ENCODE measurements at places on chromosomes 1 and 21. TPM values are rescaled to one million over a fixed set of nuclear protein-coding genes. Genes with fewer than 3 reads are reported as not detected.
A peak's percentile ranks its signal among the peaks of the same experiment; 100 is the strongest.

The CBR3 gene
- 4.0 TPM for total RNA-seq

The PDC gene
- total RNA-seq: not detected

The BRDT gene
- 0.19 TPM for total RNA-seq

The PGLYRP3 gene
- not detected for total RNA-seq

The CLCA2 gene
- total RNA-seq: not detected

The SNX7 gene
- 23.0 TPM for total RNA-seq

DNA sequence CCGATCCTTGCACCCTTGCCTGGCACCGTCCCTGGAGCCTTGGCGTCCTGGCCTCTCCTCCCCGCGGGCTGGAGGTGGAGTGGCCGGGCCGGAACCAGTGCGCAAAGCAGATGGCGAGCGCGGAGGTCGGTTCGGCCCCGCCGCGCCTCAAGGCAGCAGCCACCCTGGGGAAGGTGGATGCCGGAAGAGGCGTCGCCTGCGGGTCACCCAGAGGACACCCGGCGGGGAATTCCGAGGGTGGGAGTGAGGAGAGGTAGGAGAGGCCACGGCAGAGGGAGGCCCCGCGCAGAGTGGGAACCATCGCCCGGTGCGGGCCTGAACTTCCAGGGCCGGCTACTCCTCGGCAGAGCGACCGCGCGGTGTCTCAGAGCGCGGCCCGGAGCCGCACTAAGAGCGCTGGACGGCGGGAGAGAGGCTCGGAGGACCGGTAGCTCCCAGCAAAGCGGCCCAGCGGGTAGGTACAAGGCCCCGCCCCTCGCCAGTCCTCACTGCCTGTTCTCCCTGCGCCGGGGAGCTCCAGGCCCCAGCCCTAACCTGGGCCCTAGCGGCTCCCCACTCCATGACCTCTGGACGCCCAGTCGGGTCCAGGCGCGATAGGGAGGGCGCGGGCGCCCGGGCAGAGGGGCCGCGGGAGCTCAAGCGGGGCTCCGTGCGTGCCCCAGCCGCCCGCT is at the start of gene RNF207:
Gene RNF207, plus strand, starts transcription at position 271 of the 671 bp plus-strand sequence. CDS start 417 bp downstream, outside the sequence.
- no peak within 1 kb of the TSS for H3K27ac ChIP-seq
- peak; percentile 91 for DNase-seq
- H3K4me3 ChIP-seq: peak within 1 kb of the TSS; percentile 70
- H3K36me3 ChIP-seq: no peaks in the 10 kb centered on the region
- peaks cover 29% of the 10 kb centered on the region for H3K4me1 ChIP-seq

DNA sequence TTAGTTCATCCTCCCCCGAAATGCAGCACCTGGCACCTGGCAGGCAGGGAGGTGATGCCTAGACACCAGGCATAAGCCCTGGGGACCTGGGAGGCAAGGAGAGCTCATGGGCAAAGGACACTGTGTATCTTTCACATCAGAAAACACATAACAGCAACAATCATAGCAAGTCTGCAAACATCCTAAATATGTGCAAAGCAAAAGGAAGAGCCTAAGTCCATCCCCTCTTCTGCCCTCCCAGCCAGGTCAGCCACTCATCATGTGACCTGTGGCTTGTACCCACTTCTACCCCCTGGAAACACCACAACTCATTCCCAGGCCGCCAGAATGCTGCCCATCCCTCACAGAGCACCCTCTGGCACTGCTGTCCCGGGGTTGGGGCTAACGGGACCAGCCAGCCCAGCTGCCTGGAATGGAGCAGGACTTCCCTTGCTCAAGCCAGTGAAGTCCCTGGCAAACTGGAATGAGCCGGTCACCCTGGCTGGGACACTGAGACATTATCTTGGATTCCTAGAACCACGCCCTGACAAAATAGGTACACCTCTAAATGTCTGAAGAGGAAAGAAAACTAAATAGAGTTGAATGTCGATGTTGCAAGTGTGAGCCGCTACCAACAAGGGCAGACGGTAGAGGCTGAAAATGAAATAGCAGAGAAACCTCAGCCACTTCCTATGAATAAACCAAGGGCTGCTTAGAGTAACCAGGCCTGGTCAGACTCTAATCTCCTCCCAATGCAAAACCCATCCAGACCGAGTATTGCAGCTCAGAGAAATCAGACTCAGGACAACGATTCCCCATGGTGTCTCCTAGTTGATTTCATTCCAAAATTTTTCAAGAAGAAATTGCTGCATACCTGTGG is 29.4 kb downstream of the TMPRSS2 start:
- DNase-seq: peak; percentile 16
- no peaks in the 10 kb centered on the region for H3K27me3 ChIP-seq
- no peaks in the 10 kb centered on the region for H3K36me3 ChIP-seq
- peaks cover 27% of the 10 kb centered on the region for H3K4me1 ChIP-seq

DNA sequence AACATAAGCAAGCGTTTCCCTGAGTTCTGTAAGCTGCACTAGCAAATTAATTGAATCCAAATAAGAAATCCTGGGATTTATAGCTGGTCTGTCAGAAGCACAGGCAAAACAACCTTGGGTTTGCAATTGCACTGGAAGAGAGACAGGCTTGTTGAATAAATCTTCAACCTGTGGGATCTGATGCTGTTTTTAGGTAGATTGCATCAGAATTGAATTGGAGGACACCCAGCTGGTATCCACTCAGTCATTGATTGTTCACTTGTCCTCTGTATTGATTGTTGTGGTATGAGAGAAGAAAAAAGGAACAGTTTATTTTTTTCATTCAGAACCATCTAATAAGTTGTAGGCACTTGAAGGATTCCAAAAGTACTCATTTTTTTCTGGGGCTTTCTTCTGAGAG is 497.4 kb downstream of the SIPA1L2 start:
- H3K27ac ChIP-seq: peak overlapping the region; percentile 87
- peak overlapping the region; percentile 15 for H3K4me3 ChIP-seq
- H3K36me3 ChIP-seq: peaks cover 48% of the 10 kb centered on the region
- no peak for DNase-seq

- H3K27ac ChIP-seq: no peak overlapping the region
- no peaks in the 10 kb centered on the region for H3K36me3 ChIP-seq
These were observed 216.0 kb upstream of the NEGR1 start for GRCh38 chr1:72498371-72498770.

GRCh38 chr1:30627994-30628393 is 95.4 kb downstream of the MATN1 start:
- H3K36me3 ChIP-seq: no peaks in the 10 kb centered on the region
- no peak for DNase-seq
- no peak overlapping the region for H3K4me3 ChIP-seq

DNA sequence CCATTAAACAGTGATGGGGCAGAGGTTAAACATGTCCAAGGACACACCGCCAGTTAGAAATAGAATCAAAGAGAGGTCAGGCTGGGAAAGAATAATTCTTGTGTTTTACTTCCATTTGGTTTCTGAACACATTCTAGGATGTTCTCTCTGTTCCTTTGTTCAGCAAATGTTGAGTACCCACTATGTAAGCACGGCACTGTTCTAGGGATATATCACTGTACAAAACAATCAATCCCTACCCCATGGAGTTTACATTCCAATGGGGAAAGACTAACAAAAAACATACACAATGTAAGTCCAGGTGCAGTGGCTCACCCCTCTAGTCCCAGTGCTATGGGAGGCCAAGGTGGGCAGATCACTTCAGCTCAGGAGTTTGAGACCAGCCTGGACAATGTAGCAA is 6.2 kb downstream of the MYOCOS start:
- DNase-seq: no peak
- H3K27me3 ChIP-seq: no peaks in the 10 kb centered on the region
- H3K27ac ChIP-seq: no peak overlapping the region
- 0 out of 2 replicates have a peak, but pooled peaks cover 4% of the 10 kb centered on the region for H3K4me1 ChIP-seq

DNA sequence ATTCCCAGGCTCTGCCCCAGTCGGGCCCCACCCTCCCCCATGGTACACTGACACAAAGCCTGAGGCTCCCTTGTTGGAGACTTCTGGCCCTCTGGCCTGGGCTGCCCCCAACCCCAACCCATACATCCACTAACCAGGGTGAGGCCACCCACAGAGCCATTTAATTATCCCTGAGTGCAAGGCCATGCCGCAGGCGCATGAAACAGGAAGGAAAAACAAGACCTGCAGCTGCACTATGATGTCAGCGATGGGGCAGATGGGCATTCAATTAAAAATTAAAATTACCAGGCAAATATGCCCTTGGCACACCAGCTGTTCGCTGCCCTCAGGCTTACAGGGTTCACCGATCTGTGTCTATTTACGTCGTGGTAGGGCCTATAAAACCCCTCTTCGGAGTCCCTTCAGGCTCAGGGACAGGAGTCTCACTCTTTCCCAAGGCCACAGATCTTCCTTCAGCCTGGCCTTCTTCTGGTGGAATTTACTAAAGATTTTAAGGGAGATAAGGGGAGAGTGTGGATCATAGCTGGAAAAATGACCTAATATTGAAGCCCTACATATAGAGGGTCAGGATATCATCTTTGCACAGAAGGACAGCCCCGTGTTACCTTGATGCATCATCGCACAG is 29.6 kb upstream of the RGS16 start:
- H3K4me3 ChIP-seq: no peak overlapping the region
- no peaks in the 10 kb centered on the region for H3K27me3 ChIP-seq
- DNase-seq: peak; percentile 39
- H3K4me1 ChIP-seq: peaks cover 27% of the 10 kb centered on the region
- H3K36me3 ChIP-seq: no peaks in the 10 kb centered on the region

- H3K4me3 ChIP-seq: no peak overlapping the region
- DNase-seq: no peak
- H3K36me3 ChIP-seq: no peaks in the 10 kb centered on the region
- H3K4me1 ChIP-seq: no peaks in the 10 kb centered on the region
These were observed 16.4 kb upstream of the USP25 start for GRCh38 chr21:15713412-15713811.

- H3K36me3 ChIP-seq: no peaks in the 10 kb centered on the region
- H3K27me3 ChIP-seq: no peaks in the 10 kb centered on the region
- no peak overlapping the region for H3K4me3 ChIP-seq
- H3K27ac ChIP-seq: no peak overlapping the region
- peaks cover 13% of the 10 kb centered on the region for H3K4me1 ChIP-seq
- peak; percentile 92 for DNase-seq
These were observed 22.9 kb downstream of the TSHB start for GRCh38 chr1:115052454-115053083.

DNA sequence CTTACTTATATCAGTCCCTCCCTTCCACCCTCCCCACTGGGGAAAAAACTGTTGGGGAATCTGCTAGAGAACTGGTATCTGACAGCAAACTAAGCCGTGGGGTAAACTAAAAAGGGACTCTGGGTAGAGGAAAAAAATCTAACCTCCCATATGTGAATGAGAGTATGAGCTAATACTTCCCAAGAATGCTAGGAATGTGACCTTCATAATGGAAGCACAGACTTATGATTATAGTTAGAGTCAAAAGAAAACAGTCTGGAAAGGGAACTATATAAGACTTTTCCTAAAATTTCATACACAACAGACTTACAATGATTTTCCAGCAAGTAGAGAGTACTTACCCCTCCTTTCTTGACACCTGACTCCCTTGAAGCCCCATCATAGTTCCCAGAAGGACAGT is 23.0 kb upstream of the RBBP5 start:
- no peaks in the 10 kb centered on the region for H3K4me1 ChIP-seq
- no peaks in the 10 kb centered on the region for H3K36me3 ChIP-seq
- DNase-seq: no peak
- no peaks in the 10 kb centered on the region for H3K27me3 ChIP-seq
- H3K27ac ChIP-seq: no peak overlapping the region

DNA sequence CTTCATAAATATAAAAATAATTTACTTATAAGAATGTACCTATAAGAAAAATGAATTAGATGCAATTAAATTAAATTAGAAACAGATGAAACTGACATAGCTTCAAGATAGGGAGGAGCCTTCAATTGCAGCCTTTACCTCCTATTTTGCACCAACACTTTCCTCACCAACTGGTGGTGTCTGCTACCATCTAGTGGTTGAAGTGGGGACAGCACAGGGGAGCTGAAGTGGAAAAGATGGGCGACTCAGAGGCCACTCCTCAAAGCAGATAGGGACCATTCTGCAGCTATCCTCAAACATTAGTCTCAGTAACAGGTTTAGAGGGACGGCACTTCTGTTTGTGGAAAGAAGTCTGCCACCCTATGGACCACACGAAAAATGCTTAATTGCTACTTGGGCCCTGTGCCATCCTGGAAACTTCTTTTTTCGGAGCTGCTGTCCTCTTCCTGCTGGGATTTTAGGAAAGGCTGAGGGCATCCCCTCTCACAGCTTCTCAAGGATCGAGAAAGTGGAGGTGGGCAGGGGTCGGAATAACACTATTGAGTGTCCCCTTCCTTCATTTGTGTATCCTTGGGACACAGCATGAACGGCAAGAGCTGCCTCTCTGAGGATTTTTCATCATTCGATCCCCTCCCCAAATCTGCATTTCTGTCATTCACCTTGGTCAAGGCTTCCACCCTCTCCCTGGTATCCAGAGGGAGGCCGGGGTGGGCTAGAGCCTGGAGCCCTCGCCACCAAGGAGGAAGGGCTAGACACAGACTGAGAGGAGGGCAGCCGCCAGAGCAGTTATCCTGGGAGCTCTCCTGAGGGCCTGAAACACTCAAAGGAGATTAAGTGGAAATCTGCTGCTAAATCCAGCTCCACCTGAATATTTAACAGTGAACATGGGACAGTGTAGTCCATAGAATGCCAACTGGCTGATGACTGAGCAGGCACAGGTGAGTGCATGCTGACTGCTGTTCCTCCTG is 9.6 kb downstream of the PROK1 start:
- no peak overlapping the region for H3K27ac ChIP-seq
- H3K36me3 ChIP-seq: no peaks in the 10 kb centered on the region
- no peaks in the 10 kb centered on the region for H3K27me3 ChIP-seq

- no peaks in the 10 kb centered on the region for H3K27me3 ChIP-seq
- peak overlapping the region; percentile 99 for H3K4me3 ChIP-seq
- peaks cover 60% of the 10 kb centered on the region for H3K4me1 ChIP-seq
- H3K36me3 ChIP-seq: no peaks in the 10 kb centered on the region
- H3K27ac ChIP-seq: no peak overlapping the region
These were observed 1.8 kb downstream of the VANGL2 start for GRCh38 chr1:160402001-160402795.

DNA sequence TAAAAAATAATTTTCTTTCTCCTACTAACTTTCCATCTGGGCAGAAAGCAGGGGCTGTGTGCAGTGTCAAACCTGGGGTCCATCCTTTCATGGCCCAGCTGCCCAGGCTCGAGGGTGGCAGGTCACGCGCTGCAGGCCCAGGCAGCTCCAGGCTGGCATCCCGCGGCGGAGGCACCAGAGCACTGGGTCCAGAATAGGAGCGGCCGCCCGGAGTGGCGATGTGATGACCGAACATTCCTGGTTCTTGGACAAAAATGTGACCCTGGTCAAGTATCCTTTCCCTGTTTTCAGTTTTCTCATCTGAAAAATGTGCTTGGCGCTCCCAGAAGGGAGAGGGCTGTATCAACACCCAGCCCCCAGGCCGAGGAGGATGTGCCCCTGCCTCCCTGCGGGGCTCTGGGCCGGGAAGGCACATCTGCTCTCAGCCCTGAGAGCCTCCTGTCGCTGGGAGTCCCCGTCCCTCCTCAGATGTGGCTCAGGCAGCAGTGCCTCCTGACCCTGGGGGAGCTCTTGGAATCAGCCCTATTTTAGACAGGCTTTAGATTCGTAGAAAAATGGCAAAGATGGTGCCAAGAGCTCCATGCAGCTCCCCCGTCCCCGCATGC is 29.3 kb downstream of the SLX9 start:
- no peak overlapping the region for H3K27ac ChIP-seq
- H3K36me3 ChIP-seq: 0 out of 2 replicates have a peak, but pooled peaks cover 1% of the 10 kb centered on the region
- DNase-seq: no peak
- no peak overlapping the region for H3K4me3 ChIP-seq

Measured in GM23338 (cell line).